ENCODE measurements at places on chromosomes 7 and 10. TPM values are rescaled to one million over a fixed set of nuclear protein-coding genes. Genes with fewer than 3 reads are reported as not detected.

Gene CLDN4
- total RNA-seq, result 0.50 TPM

Gene DDIT4
- total RNA-seq, result 290 TPM

Gene PKD2L1
- not detected for total RNA-seq

Gene SLC39A12
- not detected for total RNA-seq

Gene NEUROG3
- total RNA-seq, result not detected

Gene SLC35B4
- total RNA-seq, result 24.0 TPM

Gene CTTNBP2
- 2.3 TPM for total RNA-seq

All from osteocyte (in vitro differentiated cells).